ENCODE measurements at places on chromosomes 16 and 17. TPM values are rescaled to one million over a fixed set of nuclear protein-coding genes. Genes with fewer than 3 reads are reported as not detected.

- peak; percentile 67 for DNase-seq
These were observed 1.6 kb downstream of the RIPOR1 start for GRCh38 chr16:67530013-67530939.

DNA sequence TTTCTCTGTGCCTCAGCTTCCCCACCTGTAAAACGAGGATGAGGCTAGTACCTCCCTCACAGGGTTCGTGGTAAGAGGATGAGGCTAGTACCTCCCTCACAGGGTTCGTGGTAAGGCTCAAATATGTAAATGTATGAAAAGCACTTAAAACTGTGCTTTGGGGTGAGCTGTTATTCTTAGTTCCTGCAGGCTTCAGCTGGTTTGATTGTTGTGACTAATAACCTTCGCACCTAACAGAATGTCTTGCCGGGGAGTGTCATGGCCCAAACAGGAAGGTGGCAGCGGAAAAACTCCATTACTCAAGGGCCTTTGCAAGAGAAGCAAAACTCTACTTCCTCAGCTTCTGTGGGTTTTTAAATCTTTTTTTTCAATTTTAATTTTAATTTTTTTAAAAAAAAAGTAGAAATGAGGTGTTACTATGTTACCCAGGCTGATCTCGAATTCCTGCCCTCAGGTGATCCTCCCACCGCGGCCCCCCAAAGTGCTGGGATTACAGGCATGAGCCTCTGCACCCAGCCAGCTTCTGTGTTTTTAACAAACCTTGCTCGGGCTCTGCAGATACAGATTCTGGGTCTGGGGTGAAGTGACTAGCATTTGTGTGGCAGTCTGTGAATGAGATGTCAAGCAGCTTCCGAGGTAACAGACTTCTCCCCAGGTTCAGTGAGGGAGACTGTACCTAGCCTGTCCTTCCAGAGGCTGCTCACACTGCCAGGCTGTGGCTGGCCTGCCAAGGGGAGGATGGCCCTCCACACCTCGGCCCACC lies 103.0 kb downstream of the RAB11FIP4 start:
- no peak for DNase-seq

- DNase-seq, result no peak
These were observed 10.4 kb upstream of the SLC47A2 start for GRCh38 chr17:19726631-19727376.

DNA sequence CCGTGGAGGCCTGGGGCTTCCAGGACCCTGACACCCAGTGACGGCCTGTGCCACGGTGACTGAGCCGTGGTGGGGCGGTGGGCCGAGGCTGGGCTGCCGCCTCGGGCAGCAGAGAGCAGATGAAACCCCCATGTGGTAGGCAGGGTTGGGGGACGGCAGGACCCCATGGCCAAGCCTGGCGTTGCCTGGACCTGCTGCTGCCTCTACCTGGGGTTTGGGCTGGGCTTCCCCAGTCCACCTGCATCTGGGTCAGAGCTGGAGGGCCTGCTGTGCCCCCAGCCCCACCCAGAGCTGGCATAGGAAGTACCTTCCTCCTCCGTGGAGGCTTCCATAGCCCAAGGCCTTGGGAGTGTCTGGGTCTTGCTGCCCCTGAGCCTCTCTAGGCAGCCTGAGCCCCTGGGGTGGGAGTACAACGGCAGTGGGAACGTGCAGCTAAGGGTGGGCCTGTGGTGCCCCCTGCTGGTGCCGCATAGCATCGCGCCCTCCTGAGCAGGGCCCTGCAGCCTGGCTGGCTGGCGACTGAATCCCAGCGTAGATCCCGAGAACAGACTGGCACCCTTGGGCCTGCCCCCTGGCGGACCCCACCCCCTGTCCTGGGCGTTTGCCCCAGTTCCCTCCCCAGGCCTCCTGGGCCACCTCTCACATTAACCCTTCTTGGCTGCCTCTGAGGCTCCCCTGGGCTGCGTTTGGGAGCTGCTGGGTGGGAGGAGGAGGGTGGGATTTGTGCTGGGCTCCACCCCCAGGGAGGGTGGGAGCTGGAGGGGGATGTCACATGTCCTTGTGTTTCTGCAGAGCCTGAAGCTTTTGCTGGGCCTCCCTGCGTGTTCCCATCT lies 12.6 kb upstream of the ATP6V0C start:
- peak; percentile 81 for DNase-seq

Gene TNFSF12
- 9.3 TPM for total RNA-seq

All from left lobe of liver (tissue), 2 donors.